ENCODE measurements at places on chromosomes 12 and 14.

DNA sequence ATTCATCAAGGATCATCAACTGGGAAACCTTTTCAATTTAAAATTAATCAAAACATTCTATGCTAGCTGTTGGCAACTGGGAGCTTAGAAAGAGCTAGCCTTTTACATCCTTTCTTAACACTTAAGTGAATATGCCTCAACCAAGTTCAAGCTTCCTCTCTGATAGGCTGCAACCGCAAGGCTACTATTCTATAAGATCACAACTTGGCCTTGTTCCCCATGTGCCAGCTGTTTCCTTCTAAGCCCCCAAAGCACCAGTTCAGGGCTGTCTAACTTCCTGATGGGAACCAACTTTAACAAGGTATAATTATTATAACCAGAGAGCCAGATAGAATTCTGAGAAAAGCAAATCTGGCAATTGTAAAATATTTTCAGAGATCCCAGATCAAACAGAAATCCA lies 37.0 kb downstream of the KCNC2 start:
- DNase-seq = no peak

DNA sequence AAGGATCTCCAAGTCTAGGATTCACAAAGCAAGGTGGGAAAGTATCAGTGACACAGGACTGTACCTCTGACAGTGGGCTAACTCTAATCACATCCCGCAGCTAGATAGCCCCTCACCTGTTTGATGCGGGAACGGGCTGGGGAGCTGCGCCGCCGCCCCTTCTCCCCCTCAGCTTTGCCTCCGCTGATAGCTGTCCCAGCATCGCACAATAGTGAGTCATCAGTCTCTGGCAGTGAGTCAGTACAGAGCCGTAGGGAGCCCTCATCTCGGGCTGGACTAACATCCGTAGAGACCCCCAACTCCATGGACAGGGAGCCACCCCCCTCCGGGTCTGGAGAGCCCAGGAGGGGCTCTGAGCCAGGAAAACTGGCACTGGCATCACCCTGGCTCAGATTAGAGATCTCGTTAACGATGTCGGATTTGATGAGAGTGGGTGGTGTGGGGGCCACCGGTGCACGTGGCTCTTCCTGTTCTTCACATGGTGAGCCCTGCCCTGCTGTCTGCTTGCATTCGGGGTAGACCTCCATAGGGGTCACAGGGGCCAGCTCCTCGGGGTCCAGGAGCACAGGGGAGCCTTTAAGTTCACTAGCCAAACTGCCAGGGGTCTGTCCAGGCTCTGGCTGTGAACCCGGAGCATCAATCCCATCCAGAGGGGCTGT lies 10.9 kb downstream of the KMT2D start:
- no peak for DNase-seq

GRCh38 chr12:104356231-104357115 lies 52.9 kb downstream of the EID3 start:
- DNase-seq = no peak

DNA sequence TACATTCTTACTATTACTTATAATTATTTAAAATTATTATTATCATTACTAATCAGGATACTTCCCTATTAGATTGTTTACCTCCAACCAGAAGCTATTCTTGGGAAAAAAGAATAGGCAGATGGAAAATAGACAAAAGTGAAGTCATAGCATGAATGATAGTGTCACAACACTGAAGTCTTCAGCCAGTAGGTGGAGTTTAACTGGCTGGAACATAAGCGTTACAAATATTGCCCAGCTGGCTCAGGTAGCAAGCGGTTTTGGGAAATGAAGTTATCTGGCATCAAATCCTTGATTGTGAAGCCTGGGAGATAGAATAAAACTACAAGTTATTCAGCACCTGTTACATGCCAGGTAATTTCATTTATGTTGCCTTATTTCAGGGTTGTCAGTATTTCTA lies 762.9 kb downstream of the C12orf50 start:
- no peak for DNase-seq

DNA sequence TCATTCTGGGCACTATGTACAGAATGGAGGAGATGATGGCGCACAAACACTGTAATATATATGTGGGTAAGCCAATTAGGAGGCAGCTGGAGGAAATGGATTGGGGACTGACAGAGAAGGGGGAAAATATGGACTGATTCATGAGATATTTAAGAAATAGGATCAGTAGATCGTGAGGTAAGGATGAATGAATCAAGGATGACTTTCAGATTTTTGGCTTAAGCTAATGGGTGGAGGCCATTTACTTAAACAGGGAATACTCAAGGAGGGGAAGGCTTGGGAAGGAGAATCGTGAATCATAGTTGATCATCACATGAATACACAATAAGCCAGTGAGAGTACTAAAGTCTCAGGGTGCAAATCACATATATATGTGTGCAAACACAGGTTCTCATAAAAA lies 11.2 kb upstream of the GNPNAT1 start:
- no peak for DNase-seq

DNA sequence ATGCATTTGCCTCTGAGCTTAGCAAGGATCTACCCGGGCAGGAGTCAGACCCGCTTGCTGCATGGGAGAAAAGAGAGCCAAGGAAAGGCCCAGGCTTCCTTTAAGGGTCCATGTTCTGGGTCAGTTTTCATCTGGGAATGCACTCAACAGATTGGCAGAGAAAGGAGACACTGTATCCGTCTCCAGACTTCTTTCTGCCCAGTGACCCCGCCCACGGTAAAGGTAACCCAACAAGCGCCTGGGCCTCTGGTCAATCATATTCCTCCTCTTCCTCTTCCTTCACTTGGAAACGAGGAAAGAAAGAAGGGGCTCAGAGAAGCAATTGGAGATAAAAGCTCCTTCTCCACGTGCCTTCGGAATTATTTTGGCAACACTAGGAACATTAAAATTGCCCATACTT lies 27.1 kb upstream of the TCP11L2 start:
- no peak for DNase-seq

DNA sequence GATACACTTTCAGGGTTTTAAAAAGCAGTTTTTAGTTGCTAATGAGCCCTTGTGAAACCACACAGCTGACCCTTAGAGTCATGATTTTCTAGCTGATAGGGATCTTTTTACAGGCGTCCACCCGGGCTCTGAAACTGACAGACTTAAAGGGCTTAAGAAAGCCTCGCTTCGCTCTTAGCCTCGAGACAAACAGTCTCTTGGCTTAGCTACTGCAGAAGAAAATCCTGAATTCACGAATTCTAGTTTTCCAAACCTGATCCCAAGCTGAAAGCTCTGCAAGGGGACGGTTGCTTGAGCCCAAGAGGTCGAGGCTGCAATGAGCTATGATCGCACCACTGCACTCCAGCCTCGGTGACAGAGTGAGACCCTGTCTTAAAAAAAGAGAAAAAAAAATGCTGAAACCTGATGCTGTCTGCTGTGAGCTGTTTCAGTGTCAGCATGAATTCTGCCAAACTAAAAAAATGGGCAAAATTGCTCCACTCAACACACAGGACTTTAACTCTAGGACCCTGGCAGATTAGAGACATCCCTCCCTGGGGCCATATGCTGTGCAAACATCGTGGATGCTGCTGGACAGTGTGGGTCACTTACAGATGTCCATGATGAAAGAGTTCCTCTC lies 3.1 kb upstream of the HPD start:
- no peak for DNase-seq

DNA sequence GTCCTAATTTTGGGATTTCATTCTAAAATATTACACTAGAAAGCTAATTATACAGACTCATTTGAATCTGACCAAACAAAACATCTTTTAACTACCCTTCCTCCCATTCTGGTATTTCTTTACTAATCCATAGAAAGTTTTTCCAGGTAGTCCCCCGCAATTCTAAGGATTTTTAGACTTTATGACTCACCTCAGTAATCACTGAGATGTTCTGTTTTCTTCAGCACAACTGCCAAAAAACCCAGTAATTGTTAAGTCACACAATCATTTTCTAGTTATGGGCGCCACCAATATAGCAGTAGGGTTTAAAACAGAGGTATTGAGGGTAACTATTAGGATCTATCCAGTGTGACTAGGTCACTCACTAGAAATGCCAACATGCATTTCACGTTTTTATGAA lies 1.6 kb upstream of the ARID4A start:
- DNase-seq = no peak

- DNase-seq = no peak
Measured at GRCh38 chr12:10102322-10102721, 3.5 kb upstream of the CLEC1A start.

GRCh38 chr12:111435661-111436201 lies 30.0 kb downstream of the SH2B3 start:
- DNase-seq = no peak

DNA sequence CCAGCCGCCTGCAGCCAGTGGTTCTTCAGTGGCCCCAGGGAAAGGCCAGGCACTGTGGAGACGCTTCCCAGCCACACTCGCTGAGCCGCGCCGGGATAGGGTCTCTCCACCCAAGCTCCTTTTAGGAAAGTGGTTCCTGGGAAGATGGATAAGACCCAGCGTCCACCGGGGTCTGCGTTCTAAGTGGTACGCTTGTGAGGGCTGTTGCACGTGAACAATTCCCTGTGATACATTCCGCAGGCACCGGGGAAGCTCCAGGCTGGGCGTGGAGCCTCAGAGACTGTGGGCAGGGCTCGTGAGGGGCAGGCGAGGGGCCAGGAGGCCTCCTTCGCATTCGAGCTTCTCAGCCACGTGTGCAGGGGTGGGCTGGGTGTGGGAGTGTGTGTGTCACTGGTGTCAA lies 48.4 kb downstream of the GALNT9 start:
- no peak for DNase-seq

DNA sequence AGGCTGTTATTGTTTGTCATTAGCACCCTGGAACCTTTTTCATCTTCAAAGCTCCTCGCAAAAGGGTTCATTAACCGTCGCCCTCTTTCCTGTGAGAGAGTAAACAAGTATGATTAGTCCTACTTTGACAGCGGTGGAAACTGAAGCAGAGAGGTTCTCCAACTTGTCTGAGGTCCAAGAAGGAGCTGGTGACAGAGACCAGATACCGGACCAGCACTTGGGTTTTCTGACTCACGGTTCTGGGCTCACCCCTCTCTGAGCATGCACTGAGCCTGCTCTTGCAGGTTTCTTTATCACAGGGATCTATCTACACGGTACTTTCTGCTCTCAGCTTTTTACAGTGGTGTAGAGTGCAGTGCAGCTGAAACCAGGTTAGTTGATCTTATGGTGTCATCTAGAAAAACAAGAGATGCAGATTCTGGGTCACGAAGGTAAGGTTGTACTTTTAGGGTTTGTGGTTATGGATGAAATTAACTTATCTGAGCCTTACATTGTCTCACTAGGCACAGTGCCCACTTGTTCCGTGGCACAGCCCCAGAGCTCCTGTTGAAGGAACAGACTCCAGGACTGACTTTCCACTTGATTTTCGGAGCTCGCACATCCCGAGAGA lies 62.1 kb downstream of the PPP2R5C start:
- DNase-seq = no peak

DNA sequence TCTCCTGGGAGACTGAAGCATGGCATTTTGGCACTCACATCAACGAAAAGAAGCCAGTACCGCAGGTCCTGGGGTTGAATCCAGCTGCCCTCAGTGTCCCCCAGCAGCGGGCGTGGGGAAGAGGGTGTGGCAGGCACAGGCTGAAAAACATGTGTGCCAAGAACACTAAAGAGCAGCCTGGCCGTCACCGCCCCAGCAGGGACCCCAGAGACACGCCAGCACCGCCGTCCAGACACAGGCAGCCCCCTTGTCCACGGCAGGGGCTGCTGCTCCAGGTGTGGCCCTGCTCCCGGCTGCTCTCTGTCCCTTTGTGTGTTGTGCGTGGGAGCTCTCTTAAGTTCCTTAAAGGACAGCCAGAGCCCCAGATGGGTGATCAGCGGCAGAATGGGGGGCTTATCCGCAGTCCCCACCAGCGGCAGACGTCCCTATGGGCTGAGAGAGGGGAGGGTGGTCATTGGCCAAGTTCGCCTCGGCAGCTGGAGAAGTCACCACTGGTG lies 556 bp downstream of the PHETA1 start:
- DNase-seq = no peak

DNA sequence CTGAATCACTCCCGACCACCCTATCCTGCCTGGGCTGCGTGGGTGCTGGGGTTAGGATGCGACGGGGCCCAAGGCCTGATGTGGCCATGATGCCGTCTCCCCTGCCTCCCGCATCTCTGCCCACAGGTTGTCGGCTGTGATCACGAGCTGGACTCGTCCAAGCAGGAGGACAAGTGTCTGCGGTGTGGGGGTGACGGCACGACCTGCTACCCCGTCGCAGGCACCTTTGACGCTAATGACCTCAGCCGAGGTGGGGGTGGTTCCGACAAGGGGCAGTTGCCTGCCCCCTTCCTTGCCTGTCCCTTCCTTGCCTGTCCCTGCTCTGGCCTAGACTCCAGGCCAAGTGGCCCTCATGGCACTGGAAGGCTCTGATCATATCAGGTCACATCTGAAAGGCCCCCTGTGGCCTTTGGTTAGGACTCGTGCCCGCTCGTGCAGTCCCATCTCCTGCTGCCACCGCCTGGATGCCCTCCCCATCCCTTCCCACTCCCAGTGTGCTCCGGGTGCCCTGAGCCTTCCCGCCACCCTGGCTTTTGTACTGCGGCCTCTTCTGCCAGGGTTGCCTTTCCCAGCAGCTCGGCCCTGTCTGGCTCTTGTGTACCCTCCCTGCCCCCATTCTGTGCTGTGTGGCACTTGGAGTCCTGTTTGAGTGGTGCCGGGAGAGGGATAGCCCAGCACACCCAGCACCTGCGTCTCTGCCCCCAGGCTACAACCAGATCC lies 13.6 kb downstream of the PAPLN start:
- no peak for DNase-seq

DNA sequence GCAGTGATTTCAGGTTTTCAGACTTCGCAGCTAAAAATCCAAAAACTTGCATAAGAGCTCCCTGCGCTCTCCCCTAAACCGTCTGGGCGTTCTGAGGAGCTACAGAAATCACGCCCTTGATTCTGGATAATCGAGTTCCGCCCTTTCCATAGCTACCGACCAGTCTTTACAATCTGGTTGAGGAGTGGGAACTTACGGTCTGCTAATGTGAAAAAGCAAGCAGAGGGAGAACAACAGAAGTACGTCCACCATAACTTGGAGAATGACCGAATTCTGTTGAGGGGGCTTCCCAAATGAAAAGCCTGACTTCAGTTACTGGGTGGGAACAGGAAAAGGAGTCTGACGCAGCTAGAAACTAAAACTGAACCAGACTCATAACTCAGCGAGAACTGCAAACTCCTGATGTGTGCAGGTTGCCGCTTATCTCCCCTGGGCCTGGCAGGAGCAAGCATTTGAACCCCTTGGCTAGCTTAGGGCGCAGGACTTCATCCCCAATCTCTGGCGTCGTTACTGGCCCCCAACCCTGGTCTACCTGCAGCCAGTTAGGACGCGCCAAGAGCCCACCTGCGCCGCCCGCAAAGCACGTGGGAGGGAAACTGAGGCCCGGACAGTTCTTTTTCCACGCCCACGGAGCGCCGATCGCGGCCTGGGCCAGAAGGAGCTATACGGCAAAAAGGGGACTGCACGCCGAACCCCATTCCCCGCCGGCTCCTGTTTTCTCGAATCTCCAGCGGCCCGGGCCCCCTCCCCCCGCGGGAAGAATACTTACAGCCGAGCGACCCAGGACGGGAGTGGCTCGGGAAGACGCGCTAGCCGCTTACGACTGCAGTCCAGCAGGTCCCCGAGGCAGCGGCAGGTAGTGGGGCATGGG lies 838 bp downstream of the LRIG3 start:
- DNase-seq = no peak

DNA sequence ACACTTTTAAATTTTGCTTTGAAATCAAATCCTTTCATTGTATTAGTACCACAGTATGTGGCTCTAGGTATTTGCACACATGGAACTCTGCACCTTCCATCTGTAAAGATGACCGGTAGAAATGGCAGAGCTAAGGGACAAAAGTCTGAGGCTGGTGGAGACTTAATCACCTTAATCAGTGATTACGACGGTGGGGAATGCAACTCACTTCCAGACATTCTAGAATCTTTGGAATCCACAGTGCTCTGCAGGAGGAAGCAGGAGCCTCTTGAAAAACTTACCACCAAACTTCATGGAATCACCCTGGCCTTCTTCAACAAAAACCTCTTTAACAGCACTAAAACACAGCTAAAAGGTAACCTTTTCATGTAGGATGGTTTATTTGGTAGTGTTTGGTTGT lies 3.9 kb upstream of the DACT1 start:
- no peak for DNase-seq

All from activated CD8-positive, alpha-beta memory T cell treated with anti-CD3 and anti-CD28 coated beads for 4 hours (primary cell).